ENCODE measurements at places on chromosomes 2 and 18.

- peak; percentile 48 for DNase-seq
Observed at GRCh38 chr2:120174963-120175581, 48.1 kb downstream of the TMEM185B start.

DNA sequence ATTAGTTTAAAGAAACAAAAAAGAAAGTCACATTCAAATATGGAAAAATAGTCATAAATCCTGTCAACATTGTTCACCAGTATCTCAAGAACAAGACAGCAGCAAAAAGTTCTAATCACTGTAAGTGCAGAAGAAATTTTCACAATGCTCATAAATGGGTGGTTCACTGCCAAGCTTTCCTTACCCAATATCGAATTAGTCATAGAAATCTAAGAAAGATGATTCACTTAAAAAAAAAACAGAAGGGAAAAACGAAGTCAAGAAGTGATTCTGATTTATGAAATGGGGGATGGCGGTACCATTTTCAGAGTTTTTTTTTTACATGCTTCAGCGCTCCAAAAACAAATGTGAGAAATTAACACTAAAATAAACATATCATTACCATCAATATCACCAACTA lies 156.7 kb downstream of the EXOC6B start:
- DNase-seq = no peak

- DNase-seq = no peak
Observed at GRCh38 chr2:212328712-212329496, 209.7 kb downstream of the ERBB4 start.

DNA sequence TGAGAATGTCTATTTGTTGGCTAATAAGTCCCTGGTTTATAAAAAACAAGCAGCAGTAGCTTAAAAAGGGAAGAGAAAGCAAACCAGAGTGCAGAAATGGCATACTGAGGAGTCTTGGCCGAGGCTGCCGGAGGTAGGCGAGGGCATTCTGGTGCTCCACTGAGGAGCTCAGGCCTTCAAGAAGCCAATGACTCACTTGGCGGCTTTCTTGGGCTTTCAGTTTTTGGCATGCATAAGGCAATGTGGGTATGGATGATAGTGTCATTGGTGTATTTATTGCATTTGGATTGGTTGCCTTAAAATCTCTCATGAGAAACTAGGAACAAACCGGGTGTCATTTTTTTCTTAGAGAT lies 119.6 kb upstream of the ARL5A start:
- no peak for DNase-seq

DNA sequence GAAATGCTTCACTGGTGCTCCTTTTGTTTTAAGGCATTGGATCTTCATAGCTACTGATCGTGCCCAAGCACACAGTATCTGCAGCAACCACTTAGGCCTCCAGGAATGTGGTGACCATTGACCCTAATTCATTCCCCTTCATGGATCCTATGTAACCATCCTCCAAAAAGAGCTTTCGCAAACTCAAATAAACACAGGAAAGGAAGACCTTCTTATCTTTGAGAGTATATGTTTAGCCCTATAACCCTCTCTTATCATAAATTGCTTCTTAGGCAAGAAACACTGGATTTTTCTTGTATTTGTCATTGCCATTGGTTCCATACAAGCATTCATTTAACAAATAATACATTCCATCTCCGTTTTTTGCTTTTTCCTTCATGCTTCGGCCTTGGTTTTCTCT lies 4.1 kb upstream of the TTR start:
- no peak for DNase-seq

- no peak for DNase-seq
Observed at GRCh38 chr2:18439716-18440115, 120.7 kb downstream of the RDH14 start.

DNA sequence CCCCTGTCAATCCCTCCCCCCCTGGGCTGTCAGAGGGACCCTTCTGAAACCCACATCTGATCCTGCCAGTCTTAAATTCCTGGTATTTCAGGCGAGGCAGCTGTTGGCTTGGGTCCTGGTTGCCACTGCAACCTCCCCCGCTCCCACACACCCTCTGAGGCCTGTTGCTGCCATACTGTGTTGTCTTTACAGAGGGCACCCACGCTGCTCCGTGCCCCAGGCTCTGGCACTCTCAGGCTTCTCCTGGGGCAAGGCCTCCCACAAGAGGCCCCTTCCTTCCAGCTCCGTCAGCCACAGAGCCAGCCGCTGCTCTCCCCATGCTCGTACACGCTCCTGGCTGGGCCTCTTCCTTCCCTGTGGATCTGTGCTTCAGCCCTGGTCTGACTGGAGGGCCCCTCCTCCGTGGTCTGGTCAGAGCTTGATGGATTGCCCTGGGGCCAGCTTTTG lies 8.6 kb downstream of the CABLES1 start:
- no peak for DNase-seq

GRCh38 chr2:82344670-82345069 lies 2040.1 kb upstream of the LRRTM1 start:
- DNase-seq = no peak

- no peak for DNase-seq
Observed at GRCh38 chr2:88540346-88540745, 86.9 kb downstream of the EIF2AK3 start.

DNA sequence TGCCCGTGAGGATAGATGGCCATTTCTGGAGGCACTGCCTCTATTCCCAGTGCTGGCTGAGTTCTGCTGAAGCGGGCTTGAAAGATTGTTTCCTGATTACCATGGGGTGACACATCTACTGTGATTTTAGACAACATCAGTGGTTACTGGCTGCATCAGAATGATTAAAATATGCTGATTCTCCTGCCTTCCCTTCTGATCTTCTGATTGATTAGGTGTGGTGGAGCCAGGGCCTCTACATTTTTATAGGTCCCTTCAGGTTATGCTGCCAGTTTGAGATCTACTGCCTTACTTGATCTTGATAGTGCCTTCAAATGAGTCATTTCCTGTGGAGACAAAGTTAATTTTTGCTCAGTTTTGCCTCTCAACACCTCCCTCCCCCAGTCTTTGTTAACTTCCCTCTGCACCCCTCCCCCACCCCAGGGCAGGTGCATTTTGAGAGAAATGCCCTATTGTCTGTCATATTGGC lies 31.6 kb upstream of the SNORC start:
- no peak for DNase-seq

- DNase-seq = no peak
Observed at GRCh38 chr18:34834897-34835296, 124.8 kb downstream of the DTNA start.

GRCh38 chr18:32770054-32770665 lies 2.7 kb downstream of the KLHL14 start:
- DNase-seq = peak; percentile 39

GRCh38 chr18:5984245-5984644 lies 88.9 kb upstream of the TMEM200C start:
- DNase-seq = no peak

DNA sequence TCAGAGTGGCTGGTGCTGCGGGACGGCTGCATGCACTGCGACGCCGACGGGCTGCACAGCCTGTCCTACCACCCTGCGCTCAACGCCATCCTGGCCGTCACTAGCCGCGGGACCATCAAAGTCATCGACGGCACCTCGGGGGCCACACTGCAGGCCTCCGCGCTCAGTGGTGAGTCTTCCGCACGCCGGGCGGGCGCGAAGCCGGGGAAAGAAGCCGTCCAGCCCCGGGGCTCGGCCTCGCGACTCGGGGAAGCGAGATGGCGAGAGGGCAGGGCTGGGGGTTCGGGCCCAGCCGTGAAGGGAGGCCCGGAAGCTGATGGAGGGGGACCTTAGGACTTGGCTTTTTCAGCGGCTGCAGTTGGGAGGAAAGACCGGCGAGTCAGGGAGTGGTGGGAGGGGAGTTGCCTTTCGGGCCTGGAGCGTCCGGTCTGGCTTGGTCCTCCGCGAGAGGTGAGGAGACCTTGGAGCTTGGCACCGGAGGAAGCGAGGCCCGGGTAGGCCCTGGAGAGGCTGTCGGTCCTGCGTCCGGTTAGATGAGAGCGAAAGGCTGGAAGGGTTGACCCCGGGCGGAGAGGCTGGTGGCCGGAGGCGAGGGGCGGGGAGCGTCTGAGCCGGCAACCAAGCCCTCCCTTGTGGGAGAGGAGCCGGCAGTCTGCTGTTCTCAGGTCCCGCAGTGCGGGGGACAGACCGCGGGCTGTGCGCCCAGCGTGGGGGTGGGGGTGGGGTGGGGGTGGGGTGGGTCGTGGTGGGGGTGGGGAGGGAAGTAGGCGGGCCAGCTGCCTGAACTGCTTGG lies 691 bp downstream of the BIRC6 start:
- DNase-seq = no peak

GRCh38 chr2:159998961-159999360 lies 63.5 kb downstream of the PLA2R1 start:
- DNase-seq = no peak

DNA sequence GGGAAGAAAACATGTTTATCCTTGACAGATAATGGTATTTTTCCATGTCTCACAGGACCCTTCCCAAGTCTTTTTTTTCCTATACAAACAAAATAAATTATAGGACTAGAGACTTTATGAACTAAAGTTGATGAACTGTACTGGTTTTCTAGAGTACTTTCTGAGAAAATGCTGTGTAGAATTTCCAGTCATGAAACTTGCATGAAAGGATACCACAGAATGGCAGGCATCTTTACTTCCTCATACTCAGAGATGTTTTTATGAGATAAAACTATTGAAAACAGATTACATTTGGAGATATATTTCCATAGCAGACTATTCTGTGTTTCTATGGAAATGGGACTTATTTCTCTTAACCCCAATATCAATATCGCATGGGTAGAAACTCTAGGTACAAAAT lies 403.5 kb downstream of the PARD3B start:
- no peak for DNase-seq

- DNase-seq = no peak
Observed at GRCh38 chr18:3172097-3172496, 47.7 kb downstream of the MYOM1 start.

Measured in D721Med (cell line).